Effector CD8-positive, alpha-beta T cell (primary cell): ENCODE measurements at places on chromosomes 12 and 14.

DNA sequence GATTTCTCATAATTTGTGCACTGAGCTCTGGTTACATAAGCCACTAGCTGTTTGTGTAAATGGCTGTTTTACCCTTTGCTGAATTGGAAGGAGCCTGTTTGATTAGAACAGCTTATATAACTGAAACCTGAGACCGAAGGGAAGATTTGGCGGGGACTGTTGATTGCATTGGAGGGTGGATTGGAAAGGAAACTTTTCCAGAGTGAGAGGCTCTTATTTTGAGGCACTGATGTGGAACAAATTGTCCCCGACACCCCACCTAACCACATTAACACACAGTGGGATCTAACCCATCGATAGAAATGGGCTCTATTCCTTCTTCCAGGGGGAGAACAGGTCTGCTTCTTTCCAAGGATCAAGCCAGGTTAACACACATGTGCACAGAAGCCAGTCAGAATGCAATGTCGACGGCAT lies 51.7 kb downstream of the TMEM30B start:
- no peak for DNase-seq

DNA sequence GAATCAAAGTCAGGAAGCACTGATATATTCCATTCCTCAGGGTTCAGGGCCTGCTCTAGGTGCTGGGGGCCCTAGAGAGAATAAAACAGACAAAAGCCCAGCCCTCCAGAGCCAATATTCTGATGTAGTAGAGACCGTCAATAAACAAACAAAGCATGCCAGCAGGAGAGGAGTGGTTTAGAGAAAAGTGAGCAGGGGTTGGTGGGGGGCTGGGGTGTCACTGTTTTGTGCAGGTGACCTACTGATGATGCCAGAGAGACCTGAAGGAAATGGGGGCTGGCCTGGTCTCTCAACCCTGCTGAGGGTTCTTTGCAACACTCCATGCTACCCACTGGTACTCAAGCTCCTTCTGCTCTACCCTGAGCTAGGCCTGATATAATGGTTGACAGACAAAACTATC lies 26.5 kb downstream of the IL26 start:
- DNase-seq = no peak

DNA sequence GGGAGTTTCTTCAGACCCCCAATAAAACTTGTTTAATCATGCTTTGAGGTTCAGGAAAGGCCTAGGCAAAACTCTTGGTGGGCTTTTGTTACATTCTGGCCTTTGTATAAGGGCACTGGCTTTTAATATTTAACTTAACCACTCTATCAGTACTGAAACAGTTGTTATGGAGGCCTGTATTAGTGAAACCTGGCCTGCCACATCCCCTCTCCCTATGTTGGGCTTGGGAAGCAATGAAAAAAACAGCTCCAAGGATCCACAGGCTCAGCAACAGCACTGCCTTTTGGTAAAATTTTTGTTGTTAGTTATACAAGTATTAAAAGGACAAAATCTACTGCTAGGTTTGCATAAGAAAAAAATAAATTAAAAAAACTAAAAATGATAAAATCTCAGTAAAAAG lies 10.7 kb downstream of the SOAT2 start:
- DNase-seq = no peak

GRCh38 chr14:38546932-38547551 lies 291.1 kb upstream of the CLEC14A start:
- DNase-seq = no peak

DNA sequence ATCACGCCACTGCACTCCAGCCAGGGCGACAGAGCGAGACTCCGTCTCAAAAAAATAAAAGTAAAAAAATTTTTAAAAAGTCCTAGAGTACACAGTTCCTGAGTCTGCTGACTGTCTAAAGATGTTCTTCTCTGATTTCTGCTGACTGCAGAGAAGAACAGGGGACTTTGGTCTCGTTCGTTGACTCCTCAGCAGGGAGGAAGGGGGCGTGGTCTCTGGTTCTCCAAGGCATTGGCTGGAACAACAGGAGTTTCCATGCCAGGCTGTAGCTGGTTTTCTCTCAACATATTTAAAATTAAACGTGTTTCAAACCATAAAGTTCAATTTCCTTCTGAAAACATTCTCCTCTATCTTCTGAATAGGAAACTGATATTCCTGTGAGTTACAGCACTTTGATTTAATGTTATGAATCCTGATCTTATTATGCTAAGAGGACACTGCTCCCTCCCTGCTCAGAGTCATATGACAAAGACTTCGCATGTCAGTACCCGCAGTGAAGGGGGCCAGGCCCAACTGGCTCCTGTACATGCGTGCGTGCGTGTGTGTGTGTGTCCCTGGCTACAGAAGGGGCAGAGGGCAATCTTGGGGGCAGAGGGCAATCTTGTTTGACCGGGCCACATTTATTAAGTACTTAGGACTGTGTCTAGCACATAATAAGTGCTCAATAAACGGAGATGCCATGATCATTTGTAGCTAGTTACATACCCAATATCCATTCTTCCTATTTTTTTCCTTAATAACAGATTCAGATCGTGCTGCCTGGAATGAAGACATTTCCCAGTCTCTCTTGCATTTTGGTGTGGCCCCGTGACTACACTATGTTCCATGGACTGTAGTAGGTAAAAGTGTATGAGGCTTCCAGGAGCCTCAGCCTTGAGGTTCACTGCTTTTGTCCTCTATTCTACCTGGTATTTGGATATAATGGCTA lies 16.5 kb upstream of the HNF1A start:
- no peak for DNase-seq
